ENCODE measurements at places on chromosomes 12 and 14.

GRCh38 chr12:77606348-77606747 is 224.3 kb upstream of the NAV3 start:
- no peak for DNase-seq

GRCh38 chr12:18383203-18383602 is 121.9 kb downstream of the PIK3C2G start:
- DNase-seq = no peak

- DNase-seq = no peak
These were observed 149.5 kb downstream of the STXBP6 start for GRCh38 chr14:24900269-24901100.

GRCh38 chr14:99785426-99785825 is 7.8 kb upstream of the EML1 start:
- DNase-seq = no peak

DNA sequence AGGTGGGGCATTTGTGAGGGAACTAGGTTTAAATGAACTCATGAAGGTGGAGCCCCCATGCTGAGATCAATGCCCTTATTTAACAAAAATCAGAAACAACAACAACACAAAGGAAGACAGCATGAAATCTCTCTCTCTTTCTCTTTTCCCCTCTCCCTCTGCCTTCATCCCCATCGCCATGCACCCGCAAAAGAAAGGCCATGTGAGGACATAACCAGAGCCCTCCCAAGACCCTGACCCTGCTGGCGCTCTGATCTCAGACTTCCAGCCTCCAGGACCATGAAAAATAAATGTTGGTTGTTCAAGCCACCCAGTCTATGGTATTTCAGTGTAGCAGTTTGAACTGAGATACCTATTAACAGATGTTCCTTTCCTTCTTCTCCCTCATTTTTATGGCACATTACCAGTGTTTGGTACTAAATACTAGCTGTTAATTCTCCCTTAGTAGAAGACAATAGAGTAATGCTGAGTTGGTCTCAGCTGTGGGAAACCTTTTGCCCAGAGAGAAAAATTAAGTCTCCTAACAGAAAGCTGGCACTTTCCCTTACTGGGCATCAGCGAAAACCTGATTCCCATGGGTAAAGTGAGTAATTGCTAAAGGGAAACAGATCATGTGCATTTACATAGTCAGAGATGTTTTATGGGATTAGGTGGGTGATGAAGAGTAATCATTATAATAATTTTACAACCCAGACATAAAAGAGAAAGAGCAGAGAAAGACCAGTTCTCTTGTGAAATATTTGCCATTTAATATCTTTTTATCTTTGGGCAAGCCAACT is 264.0 kb upstream of the PLEKHG7 start:
- peak; percentile 10 for DNase-seq

Measured in Daoy (cell line).